ENCODE measurements at places on chromosomes 1 and 21. TPM values are rescaled to one million over a fixed set of nuclear protein-coding genes. Genes with fewer than 3 reads are reported as not detected.
A peak's percentile ranks its signal among the peaks of the same experiment; 100 is the strongest.

GRCh38 chr1:165056914-165057313, 299.6 kb downstream of the LMX1A start:
- no peaks in the 10 kb centered on the region for H3K36me3 ChIP-seq
- no peak for DNase-seq
- H3K27ac ChIP-seq: no peak overlapping the region
- H3K4me3 ChIP-seq: no peak overlapping the region

DNA sequence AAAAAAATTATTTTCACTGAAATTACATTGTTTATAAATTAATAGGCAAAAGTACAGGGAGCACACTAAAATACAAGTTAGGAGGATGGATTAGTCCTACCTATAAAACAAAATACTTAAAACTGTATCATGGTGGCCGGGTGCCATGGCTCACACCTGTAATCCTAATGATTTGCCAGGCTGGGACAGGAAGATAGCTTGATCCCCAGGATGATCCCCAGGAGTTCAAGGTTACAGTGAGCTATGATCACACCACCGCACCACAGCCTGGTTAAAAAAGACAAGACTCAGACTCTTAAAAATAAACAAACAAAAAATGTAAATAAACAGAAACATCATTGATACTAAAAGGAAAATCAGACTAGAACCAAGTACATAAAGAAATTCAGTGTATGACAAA, 53.5 kb downstream of the ASH1L start:
- no peaks in the 10 kb centered on the region for H3K27me3 ChIP-seq
- H3K4me1 ChIP-seq: peaks cover 25% of the 10 kb centered on the region
- no peak for DNase-seq
- no peak overlapping the region for H3K4me3 ChIP-seq
- H3K27ac ChIP-seq: no peak overlapping the region

Gene UBE2Q1
- total RNA-seq: 118 TPM

- H3K4me1 ChIP-seq: no peaks in the 10 kb centered on the region
- no peak overlapping the region for H3K27ac ChIP-seq
- no peak overlapping the region for H3K4me3 ChIP-seq
- no peaks in the 10 kb centered on the region for H3K36me3 ChIP-seq
- H3K27me3 ChIP-seq: peaks cover 6% of the 10 kb centered on the region
- DNase-seq: peak; percentile 14
These were observed 153.9 kb downstream of the GRIK3 start for GRCh38 chr1:36880155-36881067.

- no peaks in the 10 kb centered on the region for H3K27me3 ChIP-seq
- peaks cover 7% of the 10 kb centered on the region for H3K4me1 ChIP-seq
- no peak overlapping the region for H3K4me3 ChIP-seq
These were observed 48.6 kb downstream of the WNT2B start for GRCh38 chr1:112557385-112557784.

Gene AADACL4
- total RNA-seq: not detected

Gene CACNA1S
- total RNA-seq: not detected

Gene HSPA6
- total RNA-seq: 1.2 TPM

Gene EDARADD
- total RNA-seq: 6.2 TPM

Gene ADCY10
- 0.05 TPM for total RNA-seq

Gene ENTREP3
- 27.3 TPM for total RNA-seq

Gene MTOR
- total RNA-seq: 32.9 TPM

Data from activated CD4-positive, alpha-beta memory T cell treated with anti-CD3 and anti-CD28 coated beads, Interleukin-2, amount 10 ng/mL, durations not matched to agents 7 days and 5 days (primary cell).